MG63 (cell line): ENCODE measurements at places on chromosomes 1 and 21. TPM values are rescaled to one million over a fixed set of nuclear protein-coding genes. Genes with fewer than 3 reads are reported as not detected.
A peak's percentile ranks its signal among the peaks of the same experiment; 100 is the strongest.

NBPF19 gene
- 1.2 and 2.9 TPM in 2 replicates for total RNA-seq

MEX3A gene
- 2.3 and 2.7 TPM in 2 replicates for total RNA-seq

PRAMEF26 gene
- total RNA-seq: not detected in 2 replicates

KCNQ4 gene
- not detected in 2 replicates for total RNA-seq

KCNH1 gene
- not detected in 2 replicates for total RNA-seq

LRRC8D gene
- total RNA-seq: 21.2 and 21.5 TPM in 2 replicates

RHBG gene
- total RNA-seq: not detected in 2 replicates

DNA sequence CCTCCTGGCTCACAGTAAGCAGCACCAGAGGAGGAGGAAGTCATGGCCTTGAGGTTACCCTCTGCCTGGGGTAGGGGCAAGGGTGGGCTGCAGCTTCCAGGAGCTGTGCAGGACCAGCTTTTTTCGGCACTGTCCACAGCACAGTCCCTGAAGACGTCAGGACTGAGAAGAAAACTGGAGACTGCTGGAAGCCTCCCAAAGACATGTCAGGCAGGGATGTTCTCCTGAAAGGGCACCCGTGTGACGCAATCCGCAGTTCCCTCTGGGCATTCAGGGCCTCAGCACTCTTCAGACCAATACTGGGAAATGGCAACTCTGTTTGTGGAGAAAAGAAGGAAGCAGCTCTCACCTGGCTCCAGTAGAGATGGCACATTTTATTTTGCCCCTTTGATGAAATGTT lies 64.8 kb upstream of the TENT5C start:
- DNase-seq: no peak

- DNase-seq: peak; percentile 8
Measured at GRCh38 chr1:101371259-101371658, 134.4 kb downstream of the S1PR1 start.

- no peak for DNase-seq
Measured at GRCh38 chr1:28642056-28642846, 616 bp downstream of the TAF12 start.

- DNase-seq: peak; percentile 33
Measured at GRCh38 chr1:97190326-97190725, 468.7 kb downstream of the PTBP2 start.

- DNase-seq: no peak
Measured at GRCh38 chr1:9300573-9300972, 7.9 kb downstream of the SPSB1 start.

- no peak for DNase-seq
Measured at GRCh38 chr1:46094471-46095005, 37.9 kb downstream of the PIK3R3 start.

- no peak for DNase-seq
Measured at GRCh38 chr21:28294051-28294450, 698.6 kb downstream of the LTN1 start.

GRCh38 chr1:216640100-216640499 lies 83.1 kb downstream of the ESRRG start:
- no peak for DNase-seq

- peak; percentile 52 for DNase-seq
Measured at GRCh38 chr1:230073371-230074035, 6.5 kb downstream of the GALNT2 start.

GRCh38 chr1:185787238-185787637 lies 53.0 kb downstream of the HMCN1 start:
- no peak for DNase-seq

GRCh38 chr1:61404597-61405376 lies 320.2 kb downstream of the TM2D1 start:
- no peak for DNase-seq

- no peak for DNase-seq
Measured at GRCh38 chr1:51840743-51841461, 37.6 kb downstream of the NRDC start.

DNA sequence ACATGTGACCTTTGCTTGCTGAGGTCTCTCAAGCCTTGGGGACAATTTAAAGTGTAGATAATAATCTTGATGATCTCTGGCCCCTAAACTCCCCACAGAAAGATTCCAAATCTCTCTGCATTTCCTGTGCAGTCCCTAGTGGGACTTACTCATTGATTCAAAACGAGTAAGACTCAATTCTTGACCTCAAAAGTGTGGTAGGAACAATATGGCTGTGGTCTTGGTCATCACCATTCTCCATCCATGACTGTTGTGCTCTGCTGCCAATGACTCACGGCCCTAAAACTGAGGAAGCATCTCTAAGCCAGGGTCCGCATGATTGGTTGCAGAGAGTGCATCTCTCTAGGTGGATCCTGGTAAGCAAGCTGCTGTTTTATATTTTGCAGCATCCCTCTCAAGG lies 268.0 kb downstream of the PTGER3 start:
- DNase-seq: peak; percentile 21

DNA sequence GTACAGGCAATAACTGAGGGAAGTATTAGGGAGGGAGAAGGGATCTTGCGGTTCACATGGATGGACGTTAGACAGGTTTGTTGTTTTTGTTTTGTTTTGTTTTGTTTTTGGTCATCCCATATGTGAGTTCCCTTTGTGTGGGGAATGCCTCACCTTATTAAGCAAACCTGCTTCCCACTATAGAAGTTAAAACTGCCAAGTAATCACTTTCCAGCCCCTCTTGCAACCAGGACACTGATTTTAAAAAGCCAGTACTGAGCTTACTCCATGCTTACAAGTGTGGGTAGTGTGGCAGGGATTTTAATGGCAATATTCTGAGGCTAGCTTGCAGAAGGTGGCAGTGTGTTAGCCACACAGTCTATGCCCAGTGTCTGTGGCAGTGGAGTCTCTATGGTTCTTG lies 26.5 kb downstream of the SPATA45 start:
- DNase-seq: no peak
